ENCODE measurements at places on chromosomes 1 and 21. TPM values are rescaled to one million over a fixed set of nuclear protein-coding genes. Genes with fewer than 3 reads are reported as not detected.

DNA sequence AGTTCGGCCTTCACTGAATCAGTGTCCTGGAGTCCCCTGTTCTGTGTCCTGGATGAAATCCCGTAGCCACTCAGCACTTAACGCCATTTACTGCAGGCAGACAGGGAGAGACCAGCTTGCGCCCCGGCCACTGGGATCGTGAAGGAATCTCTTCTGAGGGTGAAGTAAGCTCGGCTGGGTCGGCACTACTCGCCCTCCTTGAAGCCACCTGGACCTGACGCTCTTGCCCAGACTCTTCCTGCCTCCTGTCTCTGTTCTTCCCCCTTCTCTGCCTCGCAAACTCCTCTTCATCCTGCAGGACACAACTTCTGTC, 99.9 kb upstream of the ZBTB40 start:
- peaks cover 10% of the 10 kb centered on the region for H3K4me1 ChIP-seq
- no peak overlapping the region for H3K4me3 ChIP-seq
- DNase-seq = no peak
- H3K36me3 ChIP-seq = no peaks in the 10 kb centered on the region
- peaks cover 51% of the 10 kb centered on the region for H3K27me3 ChIP-seq

GRCh38 chr1:1240822-1241587, 5.5 kb downstream of the C1QTNF12 start:
- no peak overlapping the region for H3K27ac ChIP-seq
- H3K27me3 ChIP-seq = peaks cover 55% of the 10 kb centered on the region
- DNase-seq = no peak
- peaks cover 51% of the 10 kb centered on the region for H3K4me1 ChIP-seq
- H3K4me3 ChIP-seq = no peak overlapping the region

DNA sequence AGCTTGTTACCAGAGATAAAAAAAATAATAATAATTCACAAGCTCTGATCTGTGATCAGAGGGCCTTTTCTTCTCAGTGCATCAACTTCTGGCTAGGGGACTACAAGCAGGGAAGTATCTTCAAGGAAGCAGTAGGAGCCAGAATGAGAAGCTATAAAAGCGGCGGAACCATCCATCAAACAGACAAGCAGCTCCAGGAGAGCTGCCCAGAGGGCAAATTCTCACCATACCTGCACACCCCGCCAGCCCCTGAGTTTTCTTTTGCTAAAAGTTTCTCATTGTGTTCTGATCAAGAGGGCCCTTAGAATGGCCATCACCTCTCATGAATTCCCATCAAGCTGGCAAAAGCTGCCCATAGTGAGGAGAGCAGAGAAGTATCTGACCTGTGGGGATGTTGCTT, 99.4 kb downstream of the SMYD2 start:
- no peak overlapping the region for H3K4me3 ChIP-seq
- no peaks in the 10 kb centered on the region for H3K4me1 ChIP-seq
- no peak for DNase-seq
- peaks cover 49% of the 10 kb centered on the region for H3K36me3 ChIP-seq

DNA sequence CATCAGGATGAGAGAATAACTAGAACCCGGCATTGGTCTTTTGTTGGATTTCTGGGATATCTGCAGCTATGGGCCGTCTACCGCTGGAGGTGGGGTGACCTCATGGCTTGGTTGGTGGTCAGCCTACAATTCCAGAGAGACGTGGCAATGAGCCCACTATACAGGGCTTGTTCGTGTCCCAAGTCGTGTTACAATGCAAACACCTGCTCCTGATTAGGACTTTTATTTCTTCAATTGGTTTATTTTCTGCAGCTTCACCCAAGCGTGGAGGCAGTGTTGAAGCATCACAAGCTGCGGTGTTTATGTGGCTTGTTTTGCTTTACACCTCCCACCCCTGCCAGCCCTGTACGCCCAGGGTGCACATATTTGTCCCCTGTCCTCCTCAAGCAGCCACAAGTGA, 211.7 kb upstream of the TMEM51 start:
- no peaks in the 10 kb centered on the region for H3K36me3 ChIP-seq
- DNase-seq = no peak
- H3K4me1 ChIP-seq = peaks cover 83% of the 10 kb centered on the region
- no peaks in the 10 kb centered on the region for H3K27me3 ChIP-seq
- no peak overlapping the region for H3K27ac ChIP-seq
- no peak overlapping the region for H3K4me3 ChIP-seq

DNA sequence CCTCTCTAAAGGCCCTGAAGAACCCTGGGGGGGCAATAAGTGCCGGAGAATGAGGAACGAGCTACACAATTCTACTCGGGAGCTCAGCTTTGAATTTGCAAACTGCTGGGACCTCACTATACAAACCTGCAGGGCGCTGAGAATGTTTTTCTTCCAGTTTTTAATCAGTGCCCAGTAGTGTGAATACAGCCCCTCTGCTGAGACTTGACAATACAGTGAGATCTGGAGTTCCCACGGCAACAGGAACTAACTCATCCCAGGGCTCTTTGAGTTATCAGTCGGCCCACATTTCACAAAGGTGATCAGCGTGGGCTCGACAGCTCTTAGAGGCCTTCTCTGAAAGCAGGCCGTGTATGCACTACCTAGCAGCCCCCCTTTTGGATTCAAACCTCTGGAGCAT, 41.7 kb downstream of the TMEM53 start:
- no peaks in the 10 kb centered on the region for H3K27me3 ChIP-seq
- H3K4me3 ChIP-seq = peak overlapping the region; percentile 78
- peaks cover 39% of the 10 kb centered on the region for H3K4me1 ChIP-seq
- no peak for DNase-seq

GRCh38 chr1:3644273-3644672, 5.6 kb downstream of the WRAP73 start:
- no peak overlapping the region for H3K27ac ChIP-seq
- no peaks in the 10 kb centered on the region for H3K27me3 ChIP-seq
- H3K36me3 ChIP-seq = peaks cover 32% of the 10 kb centered on the region

- no peaks in the 10 kb centered on the region for H3K36me3 ChIP-seq
- H3K4me3 ChIP-seq = no peak overlapping the region
- no peak for DNase-seq
- H3K4me1 ChIP-seq = peaks cover 4% of the 10 kb centered on the region
- no peak overlapping the region for H3K27ac ChIP-seq
Observed at GRCh38 chr21:25938658-25939395, 204.1 kb downstream of the GABPA start.

The TNFRSF14 gene
- 11.2 TPM for total RNA-seq

- DNase-seq = no peak
- peaks cover 5% of the 10 kb centered on the region for H3K27me3 ChIP-seq
- no peak overlapping the region for H3K4me3 ChIP-seq
- no peak overlapping the region for H3K27ac ChIP-seq
Observed at GRCh38 chr1:18681423-18681835, 50.8 kb downstream of the PAX7 start.

The KRTAP22-1 gene
- not detected for total RNA-seq

GRCh38 chr1:109207467-109208103, 6.1 kb upstream of the SARS1 start:
- no peaks in the 10 kb centered on the region for H3K36me3 ChIP-seq
- H3K27ac ChIP-seq = no peak overlapping the region
- H3K4me1 ChIP-seq = no peaks in the 10 kb centered on the region
- no peak overlapping the region for H3K4me3 ChIP-seq
- DNase-seq = no peak
- H3K27me3 ChIP-seq = peaks cover 5% of the 10 kb centered on the region

GRCh38 chr1:45796381-45796780, 7.0 kb upstream of the MAST2 start:
- no peak for DNase-seq
- H3K4me3 ChIP-seq = no peak overlapping the region
- no peak overlapping the region for H3K27ac ChIP-seq
- H3K36me3 ChIP-seq = no peaks in the 10 kb centered on the region

The ASTN1 gene
- total RNA-seq = 7.8 TPM

The MDM4 gene
- total RNA-seq = 36.8 TPM

- no peak overlapping the region for H3K27ac ChIP-seq
- H3K4me3 ChIP-seq = no peak overlapping the region
- H3K36me3 ChIP-seq = no peaks in the 10 kb centered on the region
- H3K4me1 ChIP-seq = peaks cover 21% of the 10 kb centered on the region
- DNase-seq = no peak
- H3K27me3 ChIP-seq = no peaks in the 10 kb centered on the region
Observed at GRCh38 chr1:93694819-93695218, 13.2 kb upstream of the BCAR3 start.

DNA sequence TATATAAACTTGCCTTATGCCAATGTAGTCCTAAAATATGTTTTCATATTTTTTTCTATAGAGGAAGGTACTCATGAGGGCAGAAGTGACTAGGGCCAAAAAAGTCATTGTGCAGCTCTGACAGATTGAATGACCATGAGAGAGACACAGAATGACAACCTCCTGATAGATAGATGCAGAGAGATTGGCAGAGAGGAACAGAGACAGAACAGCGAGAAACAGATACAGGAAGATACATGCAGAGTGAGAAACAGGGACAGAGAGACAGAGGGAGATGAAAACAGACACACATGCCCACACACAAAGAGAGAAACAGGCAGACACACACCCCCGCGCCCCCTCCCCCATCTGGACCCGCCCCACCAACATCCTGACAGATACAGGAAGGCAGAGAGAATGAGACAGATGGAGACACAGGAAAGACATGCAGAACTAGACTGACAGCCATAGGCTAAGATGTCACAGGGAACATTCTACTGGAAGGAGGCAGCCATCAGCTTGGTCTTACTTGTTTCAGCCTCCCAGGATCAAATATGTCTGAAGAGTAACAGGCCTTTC, 211.1 kb downstream of the ST6GALNAC3 start:
- no peaks in the 10 kb centered on the region for H3K36me3 ChIP-seq
- no peaks in the 10 kb centered on the region for H3K27me3 ChIP-seq
- H3K27ac ChIP-seq = no peak overlapping the region

The RNF186 gene
- total RNA-seq = not detected

DNA sequence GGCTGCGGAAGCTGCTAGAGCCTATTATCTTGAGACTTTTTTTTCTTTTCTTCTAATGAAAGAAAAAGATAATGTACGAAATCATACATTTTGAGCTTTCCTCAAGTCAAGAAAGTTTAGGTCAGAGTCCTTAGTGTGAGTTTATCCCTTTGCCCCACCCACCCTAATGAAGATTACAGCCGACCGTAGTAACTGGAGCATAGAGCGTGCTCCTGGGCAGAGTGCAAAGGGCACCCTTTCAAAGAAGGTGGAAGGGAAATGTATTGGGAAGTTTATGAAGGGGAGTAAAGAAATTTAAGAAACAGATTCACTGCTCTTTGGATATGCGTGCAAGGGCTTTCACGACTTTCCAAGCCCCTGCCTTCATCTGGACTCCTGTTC, 17.2 kb downstream of the GNG12 start:
- no peaks in the 10 kb centered on the region for H3K27me3 ChIP-seq
- no peaks in the 10 kb centered on the region for H3K36me3 ChIP-seq
- no peak for DNase-seq
- no peak overlapping the region for H3K27ac ChIP-seq

The C1orf185 gene
- total RNA-seq = not detected

- no peaks in the 10 kb centered on the region for H3K27me3 ChIP-seq
- no peaks in the 10 kb centered on the region for H3K36me3 ChIP-seq
- no peak for DNase-seq
- H3K4me3 ChIP-seq = no peak overlapping the region
- no peak overlapping the region for H3K27ac ChIP-seq
- peaks cover 3% of the 10 kb centered on the region for H3K4me1 ChIP-seq
Observed at GRCh38 chr1:56175211-56175610, 404.2 kb downstream of the PLPP3 start.

The TNFRSF18 gene
- 2.7 TPM for total RNA-seq

DNA sequence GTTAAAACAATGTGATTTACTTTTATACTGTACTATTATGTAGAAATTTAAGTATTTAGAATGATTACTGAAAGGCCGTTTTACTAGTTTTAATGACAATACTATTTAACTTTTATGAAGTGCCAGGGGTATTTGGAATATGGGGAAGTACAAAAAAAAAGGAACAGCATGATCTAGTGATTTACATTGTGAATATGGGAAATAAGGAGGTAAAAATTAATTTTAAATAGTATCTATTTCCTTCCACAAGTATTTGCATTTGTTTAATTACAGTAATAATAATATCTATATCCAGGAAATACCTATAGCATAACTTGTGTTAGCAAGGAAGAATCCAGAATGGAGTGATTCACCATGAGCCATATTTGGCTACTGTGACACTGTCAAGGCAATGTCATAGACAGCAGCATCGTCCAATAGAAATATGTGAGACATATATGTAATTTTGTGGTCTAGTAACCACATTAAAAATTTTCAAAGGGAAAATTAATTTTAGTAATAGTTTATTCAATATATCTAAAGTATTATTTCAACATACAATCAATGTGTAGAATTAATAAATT, 22.0 kb downstream of the CNST start:
- H3K27ac ChIP-seq = no peak overlapping the region
- H3K4me1 ChIP-seq = peaks cover 5% of the 10 kb centered on the region
- no peaks in the 10 kb centered on the region for H3K27me3 ChIP-seq
- no peak for DNase-seq
- H3K4me3 ChIP-seq = no peak overlapping the region

DNA sequence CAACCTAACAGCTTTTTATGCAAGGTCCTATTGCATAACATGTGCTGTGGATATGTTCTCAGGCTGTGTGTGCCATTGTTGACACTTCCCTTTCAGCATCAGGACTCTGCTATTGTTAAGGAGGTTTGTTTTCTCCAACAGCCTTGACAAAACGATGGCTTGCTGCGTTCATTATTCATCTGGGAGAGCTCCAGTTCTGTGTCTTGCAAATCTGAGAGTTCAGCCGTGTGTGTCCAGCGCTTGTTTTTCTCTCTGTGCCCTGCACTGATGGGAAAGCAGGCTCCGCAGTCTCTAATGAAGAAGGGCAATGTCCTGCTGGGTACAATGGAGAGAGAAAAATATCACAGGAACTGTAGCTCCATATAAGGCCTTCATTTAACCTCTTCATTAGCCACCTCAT, 63.7 kb downstream of the CLDN17 start:
- H3K4me1 ChIP-seq = no peaks in the 10 kb centered on the region
- no peaks in the 10 kb centered on the region for H3K27me3 ChIP-seq
- no peak overlapping the region for H3K27ac ChIP-seq
- no peaks in the 10 kb centered on the region for H3K36me3 ChIP-seq
- no peak for DNase-seq

GRCh38 chr1:226438007-226438406, 30.1 kb upstream of the PARP1 start:
- no peak for DNase-seq
- H3K27me3 ChIP-seq = peaks cover 3% of the 10 kb centered on the region
- peaks cover 3% of the 10 kb centered on the region for H3K4me1 ChIP-seq
- no peak overlapping the region for H3K4me3 ChIP-seq
- H3K36me3 ChIP-seq = no peaks in the 10 kb centered on the region

The ZSWIM5 gene
- total RNA-seq = 0.35 TPM

The RPS6KA1 gene
- 5.3 TPM for total RNA-seq

The HSD3B2 gene
- total RNA-seq = not detected

- H3K27me3 ChIP-seq = no peaks in the 10 kb centered on the region
- DNase-seq = no peak
- no peaks in the 10 kb centered on the region for H3K4me1 ChIP-seq
- H3K36me3 ChIP-seq = peaks cover 83% of the 10 kb centered on the region
Observed at GRCh38 chr21:46265736-46266525, 19.5 kb downstream of the MCM3AP start.
